ENCODE measurements at places on chromosomes 2 and 18.

DNA sequence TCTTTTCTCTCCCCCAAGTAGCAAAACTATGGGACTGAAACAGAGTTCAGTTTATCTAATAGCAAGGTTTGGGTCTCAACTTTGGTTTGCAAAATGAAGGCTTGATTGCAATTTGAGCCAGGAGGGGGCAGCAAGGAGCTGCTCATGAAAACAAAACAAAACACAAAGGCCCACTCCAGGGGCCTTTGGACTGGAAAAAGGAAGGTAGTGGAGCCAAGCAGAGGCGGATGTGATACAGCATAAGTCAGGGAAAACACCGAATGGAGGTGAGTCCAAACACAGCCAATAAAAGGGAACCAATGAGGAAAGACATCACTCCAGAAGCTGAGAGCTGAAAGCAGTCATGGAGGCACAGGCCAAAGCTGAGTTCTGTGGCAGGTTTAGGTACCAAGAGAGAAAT is 799.7 kb upstream of the ACVR2A start:
- peak; percentile 61 for DNase-seq

DNA sequence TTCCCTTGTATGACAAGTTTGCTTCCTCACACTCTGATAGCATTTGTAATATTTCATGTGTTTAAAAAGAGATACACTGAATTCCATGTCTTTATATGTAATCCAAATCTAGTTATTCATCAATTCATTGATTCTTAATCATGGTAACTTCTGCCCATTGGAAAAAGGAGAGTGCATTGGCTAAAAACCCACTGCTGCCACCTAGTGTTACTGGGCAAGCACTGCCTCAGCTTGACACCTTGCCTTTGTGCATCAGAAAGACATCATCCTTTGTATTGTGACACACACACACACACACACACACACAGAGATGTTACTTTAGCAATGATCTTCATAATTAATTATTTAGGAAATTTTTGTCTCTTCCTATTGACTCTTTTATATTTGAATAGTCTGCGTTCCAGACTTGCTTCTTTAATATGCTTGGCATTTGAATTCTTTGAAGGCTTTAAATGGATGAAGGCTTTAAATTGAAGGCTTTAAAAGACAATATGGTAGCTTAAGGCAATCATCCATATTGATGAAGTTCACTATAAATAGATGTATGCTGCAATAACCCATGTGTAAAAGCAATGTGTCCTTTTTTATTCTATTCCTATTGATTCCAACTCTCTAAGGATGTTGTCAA is 414.2 kb upstream of the CHST9 start:
- DNase-seq, result peak; percentile 40

GRCh38 chr2:73987109-73987947 is 2.6 kb downstream of the TET3 start:
- DNase-seq, result no peak

DNA sequence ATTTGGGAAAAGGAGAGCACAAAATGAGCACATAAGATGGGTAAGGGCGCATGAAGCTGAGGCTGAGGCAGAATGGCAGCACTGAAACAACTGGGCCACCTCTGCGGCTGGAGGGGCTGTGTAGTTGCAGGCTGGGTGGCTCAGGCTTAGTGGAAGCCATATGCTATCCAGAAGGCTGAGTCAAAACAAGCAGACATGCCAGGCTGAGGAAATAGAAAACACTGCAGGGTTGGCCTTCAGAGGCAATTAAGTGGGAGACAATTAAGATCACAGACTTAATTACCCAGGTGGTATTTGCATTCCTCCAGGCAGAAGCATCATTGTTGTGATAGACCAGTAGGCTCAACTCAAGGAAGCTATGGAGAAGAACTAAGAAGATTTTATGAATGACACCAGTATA is 11.4 kb upstream of the XPO1 start:
- DNase-seq, result no peak

DNA sequence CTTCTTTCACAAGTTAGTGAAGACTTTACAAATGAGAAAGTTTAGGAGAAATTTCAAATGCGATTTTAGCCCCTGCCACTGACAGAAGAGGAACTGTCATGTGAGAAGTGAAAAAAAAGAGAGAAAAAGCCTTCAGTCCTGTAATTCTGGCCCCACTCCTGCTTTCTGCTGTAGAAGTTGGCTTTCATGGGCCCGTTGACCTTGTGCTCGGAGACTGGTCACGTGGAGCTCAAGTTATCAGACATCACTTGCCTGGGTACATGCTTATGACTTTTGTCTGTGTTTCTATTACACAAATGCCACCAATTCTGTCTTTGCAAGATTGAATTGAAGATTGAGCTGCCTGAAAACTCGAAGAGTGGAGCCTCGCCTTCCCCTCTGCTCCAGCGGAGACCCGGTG is 749.9 kb downstream of the BCL11A start:
- no peak for DNase-seq

DNA sequence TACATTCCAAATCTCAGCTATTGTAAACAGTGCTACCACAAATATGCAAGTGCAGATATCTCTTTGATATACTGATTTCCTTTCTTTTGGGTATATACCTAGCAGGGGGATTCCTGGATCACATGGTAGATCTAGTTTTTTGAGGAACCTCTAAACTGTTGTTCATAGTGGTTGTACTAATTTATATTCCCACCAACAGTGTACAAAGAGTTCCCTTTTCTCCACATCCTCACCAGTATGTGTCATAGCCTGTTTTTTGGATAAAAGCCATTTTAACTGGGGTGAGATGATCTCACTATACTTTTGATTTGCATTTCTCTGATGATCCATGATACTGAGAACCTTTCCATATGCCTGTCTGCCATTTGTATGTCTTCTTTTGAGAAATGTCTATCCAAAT is 6.3 kb upstream of the CCNT2 start:
- DNase-seq, result peak; percentile 20

- no peak for DNase-seq
Observed at GRCh38 chr2:181454686-181455450, 2.3 kb upstream of the ITGA4 start.

DNA sequence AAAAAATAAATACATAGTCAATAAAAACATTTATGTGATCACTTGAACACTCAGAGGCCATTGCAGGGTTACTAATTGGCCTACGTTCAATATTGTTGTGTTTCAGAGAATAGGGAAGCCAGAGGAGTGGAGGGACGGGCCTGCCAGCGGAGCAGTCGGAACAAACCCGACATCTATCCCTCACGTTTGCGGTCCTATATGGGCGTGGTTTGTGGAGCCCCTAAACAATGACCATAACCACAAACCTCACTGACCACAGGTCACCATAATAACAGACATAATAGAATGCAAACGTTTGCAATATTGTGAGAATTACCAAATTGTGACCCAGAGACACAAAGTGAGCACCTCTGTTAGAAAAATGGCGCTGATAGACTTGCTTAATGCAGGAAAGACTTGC is 19.5 kb upstream of the ZNF516 start:
- no peak for DNase-seq

- DNase-seq, result no peak
Observed at GRCh38 chr2:181882246-181883020, 9.1 kb upstream of the ITPRID2 start.

DNA sequence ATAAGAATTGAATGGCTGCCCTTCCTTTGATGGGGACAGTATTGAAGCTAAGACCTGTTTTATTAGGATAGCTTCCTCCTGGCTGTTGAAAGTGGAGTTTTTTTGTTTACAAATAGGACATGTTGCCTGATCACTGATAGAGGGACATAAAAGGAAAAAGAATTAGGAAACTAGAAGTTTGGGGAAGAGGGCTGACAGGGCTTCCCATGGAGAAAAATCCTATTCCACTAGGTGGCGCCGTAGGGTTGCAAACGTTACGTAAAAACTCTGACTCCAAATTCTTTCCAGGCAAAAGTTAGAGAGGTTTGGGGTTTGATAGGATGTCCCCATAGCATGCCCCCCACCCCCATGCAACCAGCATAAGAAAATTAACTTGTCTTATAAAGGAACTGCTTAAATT is 11.1 kb upstream of the RBFA start:
- DNase-seq, result peak; percentile 8

DNA sequence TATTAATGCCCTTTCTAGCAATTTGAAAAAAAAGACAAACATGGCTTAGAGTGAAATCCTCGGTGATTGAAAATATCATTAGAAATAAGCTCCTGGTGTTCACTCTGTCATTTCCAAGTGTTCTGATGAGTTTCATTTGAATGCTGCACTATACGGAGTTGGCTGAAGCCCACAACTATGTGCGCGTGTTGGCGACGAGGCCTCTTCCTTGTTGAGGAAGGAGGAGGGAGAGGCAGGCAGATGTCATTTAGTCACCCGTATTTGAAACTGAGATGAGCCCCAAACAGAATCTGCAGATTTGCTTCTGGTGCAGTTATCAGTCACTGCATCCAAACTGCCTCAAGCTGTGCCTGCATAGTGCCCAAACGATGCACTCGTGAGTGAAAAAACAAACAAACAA is 23.5 kb upstream of the SKOR2 start:
- DNase-seq, result no peak

- no peak for DNase-seq
Observed at GRCh38 chr2:28989973-28990372, 8.9 kb downstream of the TOGARAM2 start.
